Myocyte (in vitro differentiated cells): ENCODE measurements at places on chromosomes 16 and 17. TPM values are rescaled to one million over a fixed set of nuclear protein-coding genes. Genes with fewer than 3 reads are reported as not detected.

GRCh38 chr17:31842195-31843069 is 16.6 kb downstream of the COPRS start:
- peak; percentile 74 for DNase-seq

- no peak for DNase-seq
These were observed 59.3 kb downstream of the CENPV start for GRCh38 chr17:16293931-16294330.

DNA sequence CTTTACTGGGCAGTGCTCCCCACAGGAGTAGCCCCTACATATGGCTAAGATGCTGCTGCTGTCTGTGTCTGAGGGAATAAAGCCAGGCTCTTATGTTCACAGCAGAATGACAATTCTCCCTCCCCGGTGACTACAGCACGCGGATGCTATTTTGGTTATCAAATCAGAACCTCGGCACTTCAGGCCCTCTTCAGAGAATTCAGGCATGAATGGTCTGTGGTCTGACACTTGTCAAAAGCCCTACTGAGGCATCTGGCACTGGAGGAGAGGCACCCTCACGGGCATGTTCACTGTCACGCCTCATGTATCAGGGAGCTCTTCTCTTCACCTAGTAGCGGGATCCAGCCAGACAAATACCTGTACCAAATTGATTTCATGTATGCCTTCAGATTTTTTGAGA is 30.4 kb downstream of the KIAA0513 start:
- DNase-seq, result peak; percentile 60

DNA sequence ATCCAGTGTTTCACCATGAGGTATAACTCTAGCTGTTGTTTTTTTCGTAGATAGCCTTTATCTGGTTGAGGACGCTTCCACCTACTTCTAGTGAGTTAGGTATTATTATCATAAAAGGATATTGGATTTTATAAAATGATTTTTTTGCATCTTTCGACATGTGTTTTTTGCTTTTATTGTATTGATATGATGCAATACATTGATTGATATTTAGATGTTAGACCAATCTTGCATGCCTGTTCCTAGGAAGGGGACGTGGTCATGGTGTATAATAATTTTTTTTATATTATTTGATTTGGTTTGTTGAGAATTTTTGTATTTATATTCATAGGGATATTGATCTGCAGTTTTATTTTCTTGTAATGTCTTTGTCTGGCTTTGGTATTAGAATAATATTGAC is 193.3 kb downstream of the HS3ST3B1 start:
- no peak for DNase-seq

TEX14 gene
- total RNA-seq, result 0.10 and 0.48 TPM in 2 replicates

FASN gene
- total RNA-seq, result 78.4 and 97.9 TPM in 2 replicates

RABEP2 gene
- total RNA-seq, result 36.6 and 41.5 TPM in 2 replicates

FBXW10B gene
- 0.31 and 1.3 TPM in 2 replicates for total RNA-seq

TP53TG3F gene
- total RNA-seq, result not detected in 2 replicates

PIK3R6 gene
- not detected in 2 replicates for total RNA-seq

DNA sequence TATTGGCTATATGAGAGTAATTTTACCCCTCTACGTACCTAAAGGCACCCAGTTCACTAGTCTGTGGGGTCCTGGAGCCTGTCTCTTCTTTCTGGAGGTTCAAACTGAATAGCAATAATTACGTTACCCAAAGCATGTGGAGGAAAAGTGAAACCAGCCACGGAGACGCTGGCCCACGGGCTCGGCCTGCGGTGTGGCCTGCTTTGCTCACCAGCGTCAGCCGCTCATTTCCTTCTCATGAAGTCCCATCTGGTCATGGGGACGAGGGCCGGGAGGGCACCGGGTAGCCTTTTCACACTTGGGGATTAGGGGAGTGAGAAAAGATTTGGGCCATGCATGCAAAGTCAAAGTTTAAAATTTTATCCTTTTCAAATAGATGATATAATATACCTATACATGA is 26.9 kb downstream of the ELAC2 start:
- DNase-seq, result no peak

DNA sequence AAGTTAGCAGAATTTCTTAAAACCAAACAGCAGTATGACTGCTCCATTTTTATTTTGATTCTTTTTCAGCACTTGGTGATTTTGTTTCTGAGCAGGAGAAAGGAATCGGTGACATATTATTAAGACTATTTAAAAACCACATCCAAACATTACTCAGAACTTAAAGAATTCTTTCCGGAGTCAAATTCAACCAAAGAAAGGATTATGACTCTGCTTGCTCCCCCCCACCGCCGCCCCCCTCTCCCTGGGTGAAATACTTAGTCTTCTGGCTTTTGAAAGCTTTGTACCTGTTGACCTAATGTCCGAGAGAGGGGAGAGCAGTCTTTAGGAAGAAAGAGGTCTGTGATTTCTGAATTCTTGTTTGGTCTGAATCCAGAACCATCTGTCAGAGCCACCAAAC is 17.9 kb upstream of the COL1A1 start:
- DNase-seq, result peak; percentile 63

MED1 gene
- 20.8 and 22.2 TPM in 2 replicates for total RNA-seq

DNA sequence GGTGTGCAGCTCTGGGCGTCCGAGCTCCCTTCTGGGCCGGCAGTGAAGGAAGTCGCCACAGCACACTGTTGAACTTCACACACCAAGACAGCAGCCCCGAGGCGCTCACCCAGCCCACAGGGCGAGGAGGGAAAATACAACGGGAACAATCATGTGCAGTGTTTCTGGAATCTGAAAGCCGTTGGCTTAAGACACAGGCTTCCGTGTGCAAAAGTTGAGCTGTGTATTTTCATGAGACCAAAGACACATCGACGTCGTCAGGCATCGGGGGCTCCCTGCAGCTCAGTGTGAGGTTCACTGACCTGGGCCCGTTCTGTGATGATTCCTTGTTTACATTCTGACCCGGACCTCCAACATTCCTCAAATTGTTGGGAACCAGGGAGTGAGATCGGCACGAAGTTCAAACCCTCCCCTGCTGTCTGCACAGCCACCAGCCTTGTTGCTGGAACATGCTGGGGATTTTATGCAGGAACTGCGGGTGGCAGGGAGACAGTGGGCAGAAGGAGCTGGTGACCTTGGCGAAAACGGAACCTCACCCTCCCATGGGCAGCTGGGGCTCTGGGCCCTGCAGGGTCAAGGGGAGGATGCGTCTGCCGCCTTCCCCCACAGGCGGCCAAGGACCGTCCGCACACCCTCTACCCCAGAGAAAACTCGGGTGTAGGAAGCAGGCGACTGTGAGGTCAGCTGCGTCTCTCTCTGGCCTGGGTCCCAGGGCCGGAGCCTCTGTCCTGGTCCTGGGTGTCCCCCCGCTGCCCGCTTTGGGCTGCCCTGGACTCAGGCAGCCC is 72.2 kb downstream of the METRNL start:
- no peak for DNase-seq

- DNase-seq, result peak; percentile 77
These were observed 84.3 kb downstream of the KSR1 start for GRCh38 chr17:27540318-27541101.

DNA sequence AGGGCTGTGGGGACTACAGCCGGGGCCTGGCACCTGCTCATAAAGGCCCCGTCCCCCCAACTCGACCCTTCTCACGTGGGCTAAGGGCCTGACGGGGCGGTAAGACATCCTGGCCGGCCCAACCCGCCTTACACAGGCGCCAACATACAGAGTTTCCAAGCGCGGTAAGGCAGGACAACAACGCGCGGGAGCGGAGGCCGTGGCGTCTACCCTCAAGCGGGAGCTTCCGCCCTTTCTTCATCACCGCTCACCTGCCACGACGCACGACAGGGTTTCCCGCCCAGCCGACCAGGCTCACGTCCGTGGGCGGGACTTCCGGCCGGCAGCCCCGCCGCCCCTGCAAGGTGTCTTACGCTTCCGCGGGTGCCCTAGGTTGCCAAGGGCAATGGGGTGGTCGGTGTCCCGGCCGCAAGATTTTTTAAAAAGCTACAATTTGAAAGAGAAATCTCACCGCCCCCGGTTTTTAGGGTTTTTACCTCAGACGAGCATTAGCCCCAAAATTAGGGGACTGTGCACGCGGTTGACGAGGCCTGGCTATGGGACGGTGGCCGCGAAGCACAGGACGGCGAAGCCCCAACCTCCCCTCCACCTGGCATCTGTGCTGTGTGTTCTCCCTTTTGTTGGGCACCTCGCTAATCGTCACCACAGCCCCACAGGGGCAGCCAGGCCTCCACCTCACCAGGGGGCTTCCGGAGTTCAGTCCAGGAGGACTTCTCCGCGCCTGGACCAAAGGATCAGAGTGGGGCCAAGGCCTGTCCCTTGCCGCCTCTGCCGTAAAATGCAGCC is at the start of gene TERB1:
Gene TERB1, minus strand, starts transcription at position 265 of the 786 bp plus-strand sequence. CDS start 4,786 bp downstream, outside the sequence.
- no peak for DNase-seq

DNA sequence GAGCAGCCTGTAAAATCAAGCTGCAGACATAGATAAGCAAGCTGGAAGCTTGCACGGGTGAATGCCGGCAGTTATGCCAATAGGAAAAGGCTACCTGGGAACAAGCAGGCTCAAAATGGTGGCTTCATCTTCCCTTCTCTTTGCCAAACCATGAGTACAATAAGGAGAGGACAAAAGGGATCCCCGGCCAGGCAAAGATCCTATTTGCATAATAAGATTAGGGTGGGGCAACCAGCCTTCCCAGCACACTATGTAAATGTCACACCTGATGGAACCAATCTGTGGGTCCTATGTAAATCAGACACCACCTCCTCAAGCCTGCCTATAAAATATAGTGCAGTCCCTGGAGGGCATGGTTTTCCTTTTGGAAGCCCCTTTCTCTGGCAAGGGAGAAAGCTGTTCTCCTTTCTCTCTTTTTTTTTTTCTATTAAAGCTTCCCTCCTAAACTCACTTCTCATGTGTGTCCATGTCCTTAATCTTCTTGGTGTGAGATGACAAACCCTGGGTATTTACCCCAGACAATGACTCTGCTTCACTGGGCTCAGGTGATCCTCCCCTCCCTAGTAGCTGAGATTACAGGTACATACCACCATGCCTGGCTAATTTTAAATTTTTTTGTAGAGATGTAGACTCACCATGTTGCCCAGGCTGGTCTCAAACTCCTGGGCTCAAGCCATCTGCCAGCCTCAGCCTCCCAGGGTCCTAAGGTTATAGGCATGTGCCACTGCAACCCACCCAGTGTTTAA is 44.2 kb downstream of the PSMD12 start:
- DNase-seq, result no peak
